ENCODE measurements at places on chromosomes 16 and 17.

DNA sequence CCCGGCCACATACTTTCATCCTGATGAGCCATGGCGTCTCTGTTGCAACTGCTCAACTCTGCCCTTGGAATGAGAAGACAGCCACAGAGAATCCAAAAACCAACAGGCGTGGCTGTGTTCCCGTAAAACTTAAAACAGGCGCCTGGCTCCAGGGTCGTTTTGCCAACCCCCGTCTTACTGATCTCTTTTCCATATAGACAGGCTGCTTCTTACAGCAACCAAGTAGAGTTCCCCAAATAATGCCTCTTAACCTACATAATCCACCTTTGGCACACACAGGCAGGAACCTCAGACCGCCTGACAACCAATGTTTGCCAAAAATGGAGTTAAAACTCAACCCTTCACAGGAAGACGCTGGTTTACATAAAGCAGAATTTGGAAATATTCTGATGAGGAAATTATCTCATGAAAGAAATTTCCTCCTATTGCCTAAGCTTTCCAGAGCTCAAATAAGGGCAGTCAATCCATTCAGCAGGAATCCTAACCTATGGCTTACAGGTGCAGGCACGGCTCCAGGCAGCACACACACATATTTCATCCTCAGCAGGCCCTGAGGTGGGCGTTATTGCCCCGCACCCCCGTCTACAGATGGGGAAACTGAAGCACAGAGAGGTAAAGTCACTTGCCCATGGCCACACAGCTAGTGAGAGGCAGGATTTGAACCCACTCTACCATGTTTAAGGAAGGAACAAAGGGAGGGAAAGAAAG lies 35.8 kb downstream of the LITAF start:
- no peak for DNase-seq

- no peak for DNase-seq
Observed at GRCh38 chr17:39929646-39930407, 2.3 kb downstream of the LRRC3C start.

DNA sequence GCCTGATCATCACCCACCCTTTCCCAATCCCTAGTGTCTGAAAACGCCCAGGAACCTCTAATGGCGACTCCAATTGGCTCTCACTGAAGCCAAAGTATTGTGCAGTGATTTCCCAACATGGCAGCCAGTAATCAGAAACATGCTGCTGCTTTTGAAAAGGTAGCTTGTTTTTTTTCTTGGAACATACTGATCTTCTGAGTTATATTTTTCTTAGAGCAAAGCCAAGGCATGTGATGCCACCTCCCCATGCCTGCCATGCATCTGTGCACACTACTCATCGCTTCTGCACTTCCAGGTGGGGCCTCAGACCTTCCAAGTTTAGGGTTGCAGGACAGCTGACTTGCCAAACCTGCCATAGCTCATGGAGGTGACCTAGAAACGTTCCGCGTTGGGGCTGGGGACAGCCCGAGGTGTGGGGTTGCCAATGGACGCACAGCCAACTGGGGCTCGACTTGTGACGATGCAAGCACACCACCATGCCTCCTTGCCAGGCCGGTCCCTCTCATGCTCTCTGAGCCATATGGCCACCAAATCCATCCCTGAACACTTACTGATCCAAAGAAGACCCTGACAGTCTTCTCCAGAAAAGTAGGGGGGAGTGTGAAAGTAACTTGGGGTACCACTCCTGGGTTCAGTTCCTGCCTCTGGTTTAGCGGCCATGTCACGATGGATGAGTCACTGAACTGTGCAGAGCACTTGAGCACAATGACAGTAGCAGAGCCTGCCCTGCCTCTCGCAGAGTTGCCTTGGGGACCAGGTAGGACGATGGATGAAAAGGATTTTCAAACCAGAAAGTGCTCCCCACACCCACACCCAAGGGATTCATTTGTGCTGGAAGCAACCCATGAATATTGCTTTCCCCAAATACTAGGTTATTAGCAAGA lies 155.7 kb downstream of the CCDC182 start:
- no peak for DNase-seq

DNA sequence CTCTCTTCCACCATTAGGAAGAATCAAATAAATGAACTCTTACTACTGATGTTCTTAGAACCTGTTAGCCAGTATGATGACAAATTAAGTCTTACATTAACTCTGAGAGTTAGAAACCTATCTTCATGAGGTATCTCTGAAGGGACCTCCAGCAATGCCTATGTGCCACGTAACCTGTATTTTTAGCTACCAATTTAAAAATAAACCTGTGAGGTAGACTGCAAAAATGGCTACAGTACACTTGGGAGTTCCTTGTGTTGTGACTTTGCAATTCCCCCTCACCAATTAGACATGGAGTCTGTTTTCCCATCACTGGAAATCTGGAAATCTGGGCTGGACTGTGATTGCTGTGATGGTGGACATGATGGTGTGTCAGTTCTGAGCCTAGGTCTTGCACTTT lies 143.7 kb upstream of the MPHOSPH6 start:
- no peak for DNase-seq

DNA sequence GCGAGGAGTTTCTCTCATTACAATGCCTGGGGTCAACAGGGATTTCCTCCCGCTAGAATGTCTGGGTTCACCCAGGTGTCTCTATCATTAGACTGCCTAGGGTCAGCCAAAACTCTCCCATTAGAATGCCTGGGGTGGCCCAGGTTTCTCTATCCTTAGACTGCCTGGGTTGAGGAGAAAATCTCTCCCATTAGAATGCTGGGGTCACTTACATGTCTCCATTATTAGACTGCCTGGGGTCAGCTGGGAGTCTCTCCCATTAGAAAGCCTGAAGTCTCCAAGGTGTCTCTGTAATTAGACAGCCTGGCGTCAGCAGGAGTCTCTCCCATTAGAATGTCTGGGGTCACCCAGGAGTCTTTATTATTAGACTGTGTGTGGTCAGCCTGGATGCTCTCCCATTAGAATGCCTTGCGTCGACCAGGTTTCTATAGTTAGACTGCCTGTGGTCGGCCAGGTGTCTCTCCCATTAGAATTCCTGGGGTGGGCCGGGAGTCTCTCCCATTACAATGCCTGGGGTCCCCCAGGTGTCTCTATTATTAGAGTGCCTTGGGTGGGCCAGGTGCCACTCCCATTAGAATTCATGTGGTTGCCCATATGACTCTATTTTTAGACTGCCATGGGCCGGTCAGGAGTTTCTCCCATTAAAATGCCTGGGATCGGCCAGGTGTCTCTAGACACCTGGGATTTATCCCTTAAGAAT lies 2272.1 kb downstream of the TP53TG3F start:
- DNase-seq = no peak

GRCh38 chr17:3956327-3956957 lies 7.8 kb downstream of the ATP2A3 start:
- no peak for DNase-seq

- DNase-seq = no peak
Observed at GRCh38 chr16:77435272-77435820, 512 bp upstream of the ADAMTS18 start.

Data from stimulated activated CD4-positive, alpha-beta T cell treated with anti-CD3 and anti-CD28 coated beads, TNF-alpha, amount 100 ng/mL, for 1 hour (primary cell).